ENCODE measurements at places on chromosomes 12 and 14. TPM values are rescaled to one million over a fixed set of nuclear protein-coding genes. Genes with fewer than 3 reads are reported as not detected.

The KRT7 gene
- 1,490 TPM for total RNA-seq

The TSPAN9 gene
- total RNA-seq, result 81.6 TPM

The MYO1A gene
- total RNA-seq, result 0.25 TPM

The SMARCD1 gene
- total RNA-seq, result 51.1 TPM

GRCh38 chr14:88128816-88129215 lies 123.9 kb downstream of the GPR65 start:
- no peak for DNase-seq

- DNase-seq, result peak; percentile 69
These were observed 3.7 kb downstream of the TSPAN11 start for GRCh38 chr12:30930238-30930637.

- DNase-seq, result no peak
These were observed 15.0 kb downstream of the POMT2 start for GRCh38 chr14:77305696-77306095.

DNA sequence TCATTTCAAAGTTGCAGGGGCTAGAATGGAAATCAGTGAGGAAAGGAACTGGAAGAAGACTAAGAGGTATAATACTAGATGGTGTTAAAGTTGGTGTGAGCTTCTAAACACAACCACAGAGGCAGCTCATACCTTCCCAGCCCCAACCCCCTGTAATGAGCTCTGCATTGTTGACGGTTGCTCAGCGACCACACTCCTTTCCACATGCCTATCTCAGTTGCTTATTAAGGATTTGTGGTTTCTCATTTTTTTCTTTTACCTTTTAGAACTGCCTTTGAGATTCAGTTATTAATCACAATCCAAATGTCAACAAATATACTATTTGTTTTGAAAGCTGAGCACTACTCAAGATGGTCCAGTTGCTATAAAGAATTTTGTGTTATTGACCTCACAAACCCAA lies 62.1 kb upstream of the KIF21A start:
- DNase-seq, result no peak
